ENCODE measurements at places on chromosomes 1 and 21. TPM values are rescaled to one million over a fixed set of nuclear protein-coding genes. Genes with fewer than 3 reads are reported as not detected.

- H3K36me3 ChIP-seq: no peaks in the 10 kb centered on the region
- H3K4me1 ChIP-seq: no peaks in the 10 kb centered on the region
- H3K27ac ChIP-seq: no peak overlapping the region
- no peak for DNase-seq
Measured at GRCh38 chr1:4060850-4061249, 160.8 kb upstream of the C1orf174 start.

- H3K27ac ChIP-seq: peak within 1 kb of the TSS; percentile 57
- H3K4me3 ChIP-seq: no peak within 1 kb of the TSS
- no peaks in the 10 kb centered on the region for H3K27me3 ChIP-seq
Measured at GRCh38 chr1:198638894-198639635, at the start of gene PTPRC. Gene PTPRC (plus strand): TSS chr1:198639040. CDS start chr1:198639269, 229 bp downstream.

DNA sequence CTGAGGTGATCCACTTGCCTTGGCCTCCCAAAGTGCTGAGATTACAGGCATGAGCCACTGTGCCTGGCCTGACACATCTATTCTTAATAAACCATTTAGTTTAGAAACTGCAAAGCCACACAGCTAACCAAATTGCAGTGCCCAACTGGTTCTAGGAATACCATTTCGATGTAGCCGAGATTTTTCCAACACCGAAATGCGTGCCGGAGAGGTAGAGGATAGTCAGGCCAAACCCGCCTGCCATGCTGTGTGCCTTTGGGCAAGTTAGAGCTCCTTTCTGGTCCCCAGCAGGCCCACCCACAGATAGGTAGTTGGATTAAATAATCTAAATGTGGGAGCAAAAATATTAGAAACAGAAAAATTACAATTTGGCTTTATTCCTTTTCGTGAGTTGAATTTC lies 254.4 kb downstream of the FOXD2 start:
- H3K27ac ChIP-seq: no peak overlapping the region
- H3K4me1 ChIP-seq: peaks cover 4% of the 10 kb centered on the region
- no peaks in the 10 kb centered on the region for H3K27me3 ChIP-seq
- H3K36me3 ChIP-seq: no peaks in the 10 kb centered on the region
- no peak for DNase-seq
- H3K4me3 ChIP-seq: no peak overlapping the region

RER1 gene
- 43.5 TPM for total RNA-seq

All from liver (tissue), 10 donors.